ENCODE measurements at places on chromosomes 7 and 10. TPM values are rescaled to one million over a fixed set of nuclear protein-coding genes. Genes with fewer than 3 reads are reported as not detected.

DNA sequence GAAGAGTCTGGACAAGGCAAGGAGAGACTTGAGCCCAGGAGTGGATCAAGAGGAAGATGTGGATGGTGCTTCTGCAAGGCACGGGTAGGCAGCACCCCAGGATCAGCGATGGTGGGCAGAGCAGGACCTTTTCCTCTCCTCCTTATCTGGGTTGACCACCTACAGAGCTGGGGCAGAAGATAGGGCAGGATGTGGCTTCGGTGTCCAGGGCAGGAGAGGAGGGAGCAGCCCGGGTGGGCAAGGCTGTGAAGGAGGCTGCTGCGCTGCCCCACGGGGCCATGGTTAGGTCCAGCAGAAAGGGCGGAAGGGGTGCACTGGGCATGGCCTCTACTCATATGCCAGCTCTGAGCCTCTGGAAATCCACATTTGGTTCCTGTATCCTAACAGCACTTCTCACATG, 20.0 kb upstream of the PARP12 start:
- no peak for DNase-seq

DNA sequence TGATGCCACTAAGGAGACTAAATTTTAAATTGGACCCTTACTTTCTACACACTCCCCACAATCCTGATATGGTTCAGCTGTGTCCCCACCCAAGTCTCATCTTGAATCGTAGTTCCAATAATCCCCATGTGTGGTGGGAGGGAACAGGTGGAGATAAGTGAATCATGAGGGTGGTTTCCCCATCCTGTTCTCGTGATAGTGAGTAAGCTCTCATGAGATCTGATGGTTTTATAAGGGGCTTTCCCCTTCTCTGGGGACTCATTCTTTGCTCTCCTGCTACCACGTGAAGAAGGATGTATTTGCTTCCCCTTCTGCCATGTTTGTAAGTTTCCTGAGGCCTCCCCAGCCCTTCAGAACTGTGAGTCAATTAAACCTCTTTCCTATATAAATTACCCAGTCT, 18.4 kb upstream of the BET1 start:
- DNase-seq: no peak

GRCh38 chr7:7416031-7416858, 119.4 kb downstream of the COL28A1 start:
- peak; percentile 51 for DNase-seq

DNA sequence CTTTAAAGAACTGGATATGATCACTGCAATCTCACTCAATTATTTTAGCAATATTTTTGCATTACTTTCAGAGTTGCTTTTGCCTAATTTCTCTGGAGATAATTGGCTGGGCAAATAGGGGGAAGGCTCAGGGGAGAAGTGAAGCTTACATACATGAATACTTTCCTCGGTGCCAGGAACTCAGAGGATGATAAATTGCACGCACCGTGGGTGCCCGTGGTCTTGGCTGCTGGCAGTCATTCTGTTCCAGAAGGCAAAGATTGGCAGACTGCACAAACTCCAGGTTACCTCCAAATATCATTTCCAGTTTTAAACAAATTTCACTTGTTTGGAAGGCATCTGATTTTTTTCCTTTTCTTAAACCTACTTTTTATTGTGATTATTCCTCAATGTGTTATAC, 197.8 kb upstream of the TMEM72 start:
- peak; percentile 29 for DNase-seq

GRCh38 chr7:18513343-18513742, 17.8 kb downstream of the HDAC9 start:
- no peak for DNase-seq

DNA sequence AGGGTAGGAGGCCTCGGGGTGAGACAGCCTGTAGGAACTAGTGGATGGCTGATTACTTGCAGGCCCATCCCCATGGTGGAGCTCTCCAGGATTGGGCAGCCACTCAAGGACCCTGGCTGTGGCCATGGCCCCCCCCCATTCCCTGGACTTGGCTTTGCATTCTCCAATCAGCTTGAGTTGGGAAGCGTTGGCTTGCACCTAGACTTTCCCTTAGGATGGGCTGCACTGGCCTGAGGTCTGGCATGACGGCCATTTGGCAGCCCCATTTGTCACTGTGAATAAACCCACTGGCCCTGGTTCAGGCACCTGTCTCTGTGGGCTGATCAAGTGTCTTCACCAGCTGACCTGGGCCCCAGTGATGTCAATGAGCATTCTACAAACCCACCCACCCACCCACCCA, 41.4 kb downstream of the RAMP3 start:
- DNase-seq: no peak

- peak; percentile 46 for DNase-seq
Measured at GRCh38 chr7:128425850-128426249, 16.1 kb upstream of the IMPDH1 start.

GRCh38 chr10:122531939-122532338, 28.6 kb upstream of the DMBT1 start:
- no peak for DNase-seq

- no peak for DNase-seq
Measured at GRCh38 chr10:132448248-132448731, 51.3 kb downstream of the PWWP2B start.

GRCh38 chr10:31037749-31038148, 6.1 kb upstream of the ZNF438 start:
- DNase-seq: no peak

DNA sequence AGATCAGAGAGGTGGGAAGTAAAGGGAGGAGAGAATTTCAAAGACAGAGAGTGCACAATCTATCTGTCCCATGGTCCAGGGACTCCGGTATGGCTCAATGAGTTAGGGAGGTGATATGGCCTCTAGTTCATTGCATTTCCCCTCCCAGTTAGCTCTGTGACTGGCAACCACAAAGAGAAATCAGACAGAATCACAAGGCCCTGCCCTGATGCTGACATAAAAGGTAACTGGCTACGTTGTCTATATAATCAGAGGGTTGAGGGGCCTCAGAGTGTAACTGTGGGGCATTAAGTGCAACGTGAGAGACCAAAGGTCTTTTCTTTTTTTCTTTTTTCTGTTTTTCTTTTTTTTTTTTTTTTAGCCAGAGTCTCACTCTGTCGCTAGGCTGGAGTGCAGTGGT, 7.3 kb upstream of the C10orf95 start:
- DNase-seq: no peak

DNA sequence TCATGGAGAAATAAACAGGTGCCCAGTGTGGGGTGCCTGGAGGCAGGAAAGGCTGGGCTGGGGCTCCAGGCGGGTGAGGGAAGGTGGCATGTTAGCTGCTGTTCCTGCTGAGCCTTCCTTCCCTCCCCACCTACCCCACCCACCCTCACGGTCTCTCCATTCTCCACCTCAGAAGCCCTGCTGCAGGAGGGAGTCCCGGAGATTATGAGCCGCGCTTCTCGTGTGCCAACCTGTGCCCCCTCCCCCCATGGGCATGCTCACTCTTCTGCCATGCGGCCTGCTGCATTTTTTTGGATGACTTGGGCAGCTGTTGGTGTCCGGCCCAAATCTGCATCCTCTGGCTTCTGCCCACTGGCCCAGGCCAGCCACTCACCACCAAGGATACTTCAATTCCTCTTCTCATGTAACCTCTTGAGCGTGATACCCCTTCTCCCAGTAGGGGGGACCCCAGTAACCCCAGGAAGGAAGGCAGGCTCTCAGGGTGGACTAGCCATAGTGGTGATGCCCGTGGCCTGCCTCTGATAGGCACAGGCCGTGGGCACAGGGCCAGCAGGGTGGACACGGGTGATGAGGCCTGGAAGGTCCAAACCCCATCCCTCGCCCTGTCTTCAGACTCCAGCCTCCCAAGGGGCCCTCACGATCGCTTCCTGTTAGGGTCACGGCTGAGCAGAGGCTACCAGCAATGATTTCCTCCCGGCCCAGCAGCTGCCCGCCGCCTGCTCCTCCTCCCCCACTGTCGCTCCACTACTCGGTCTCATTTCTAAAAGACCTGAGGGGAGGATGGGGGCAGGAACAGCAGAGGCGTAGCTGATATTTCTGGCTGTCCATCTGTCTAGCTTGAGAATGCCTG, 27.8 kb downstream of the UNC5B start:
- DNase-seq: peak; percentile 67

- no peak for DNase-seq
Measured at GRCh38 chr10:95579835-95580535, 18.8 kb upstream of the SORBS1 start.

GRCh38 chr10:130761032-130761575, 550.4 kb downstream of the TCERG1L start:
- DNase-seq: no peak

- no peak for DNase-seq
Measured at GRCh38 chr7:8590225-8590624, 156.8 kb downstream of the NXPH1 start.

DNA sequence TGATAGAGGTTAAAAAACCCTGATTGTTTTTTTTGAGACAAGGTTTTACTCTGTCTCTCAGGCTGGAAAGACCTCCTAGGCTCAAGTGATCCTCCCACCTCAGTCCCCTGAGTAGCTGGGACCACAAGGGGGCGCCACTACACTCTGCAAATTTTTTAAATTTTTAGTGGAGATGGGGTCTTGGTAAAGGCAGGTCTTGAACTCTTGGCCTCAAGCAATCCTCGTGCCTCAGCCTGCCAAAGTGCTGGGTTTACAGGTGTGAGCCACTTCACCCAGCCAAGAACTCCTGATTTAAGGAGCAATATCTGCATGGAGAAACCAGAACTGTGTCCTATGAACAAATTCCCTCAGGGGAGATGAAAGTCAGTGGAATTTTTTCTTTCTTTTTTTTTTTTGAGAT, 7.3 kb upstream of the KLHDC10 start:
- DNase-seq: no peak

GRCh38 chr10:130751106-130751840, 560.2 kb downstream of the TCERG1L start:
- no peak for DNase-seq

GRCh38 chr10:45447416-45447815, 73.4 kb downstream of the ALOX5 start:
- peak; percentile 66 for DNase-seq

DNA sequence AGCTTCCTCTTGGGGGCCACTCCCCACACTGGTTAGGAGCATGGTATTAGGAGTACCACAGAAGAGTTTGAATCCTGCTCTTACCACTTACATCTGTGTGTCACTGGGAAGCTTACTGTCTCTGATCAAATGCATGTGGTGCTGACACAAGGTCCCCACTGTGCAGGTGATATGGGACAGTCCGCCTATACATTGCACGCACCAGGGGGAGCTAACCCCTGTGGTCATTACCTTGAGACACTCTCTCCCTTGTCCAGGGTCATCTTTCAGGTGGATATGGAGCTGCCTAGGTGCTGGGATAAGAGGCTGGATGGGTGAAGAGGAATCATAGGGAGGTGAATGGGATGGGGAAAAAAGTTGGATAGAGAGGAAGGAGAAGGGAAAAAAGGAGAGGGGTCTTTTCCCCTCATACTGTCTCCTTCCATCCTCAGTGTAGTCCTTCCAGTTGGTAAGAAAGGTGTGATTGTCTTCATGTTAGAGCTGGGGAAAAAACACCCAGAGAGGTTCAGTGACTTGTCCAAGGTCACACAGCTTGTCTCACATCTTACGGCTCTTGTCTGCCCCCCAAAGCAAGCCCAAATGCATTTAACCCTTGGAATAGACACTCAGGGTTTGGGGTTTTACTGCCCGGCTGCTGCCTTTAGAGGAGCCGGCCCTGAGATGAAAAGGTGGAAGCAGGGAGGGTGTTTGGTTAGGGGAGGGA, 125.9 kb downstream of the CDH23 start:
- no peak for DNase-seq

DNA sequence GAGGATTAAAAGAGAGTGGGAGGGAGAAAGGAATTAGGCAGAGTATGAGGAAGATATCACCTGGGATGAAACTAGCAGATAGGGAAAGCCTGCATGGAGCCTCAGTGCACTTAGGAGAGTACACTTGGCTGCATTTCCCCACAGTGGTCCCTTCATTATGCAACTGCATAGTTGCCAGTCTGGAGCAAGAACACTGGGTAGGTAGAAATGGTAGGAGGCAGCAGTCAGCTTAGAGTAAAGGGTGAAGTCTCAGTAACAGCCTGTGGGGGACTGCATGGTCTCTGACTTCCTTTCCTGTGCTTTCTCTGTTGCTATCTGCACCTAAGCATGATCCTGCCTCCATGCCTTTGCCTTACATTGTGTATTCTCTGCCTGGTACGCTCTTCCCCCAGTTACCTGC, 14.0 kb upstream of the PCGF5 start:
- no peak for DNase-seq

DNA sequence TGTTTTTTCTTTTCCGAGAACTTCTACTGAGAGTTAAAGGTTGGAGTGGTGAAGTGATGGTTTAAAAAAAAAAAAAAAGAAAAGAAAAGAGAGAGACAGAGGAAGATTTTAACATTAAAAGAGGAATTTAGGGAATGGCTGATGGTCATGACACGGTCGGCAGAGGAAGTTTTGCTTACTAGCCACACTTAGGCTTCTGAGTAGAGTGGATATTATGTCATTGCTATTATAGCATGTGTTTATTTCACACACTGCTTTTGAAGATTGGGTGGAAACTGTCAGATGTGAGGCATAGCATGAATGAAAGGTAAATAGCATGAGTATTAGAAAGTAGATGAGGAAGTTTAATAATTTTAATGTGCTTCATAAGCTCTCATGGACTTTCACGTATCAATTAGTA, 2.5 kb downstream of the KAT6B start:
- no peak for DNase-seq

DNA sequence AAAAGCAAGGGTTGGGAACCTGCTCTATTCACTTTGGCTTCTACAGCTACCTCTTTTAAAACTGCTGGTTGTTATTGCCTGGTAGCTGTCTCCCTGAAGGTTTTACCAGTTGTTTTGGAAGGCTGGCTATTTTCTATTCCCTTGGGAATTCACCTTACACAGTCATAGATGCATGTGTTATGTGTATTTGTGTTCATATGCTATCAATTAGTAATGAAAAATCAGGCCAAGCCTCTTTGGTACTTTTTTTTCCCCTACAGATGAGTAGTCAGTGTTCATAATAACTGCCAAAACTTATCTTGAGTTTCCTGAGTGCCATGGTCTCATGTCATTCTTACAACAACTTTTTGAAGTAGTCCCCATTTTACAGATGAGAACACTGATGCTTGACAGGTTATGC, 738.0 kb upstream of the GALNT17 start:
- no peak for DNase-seq

GRCh38 chr7:82275342-82275741, 168.2 kb downstream of the CACNA2D1 start:
- DNase-seq: no peak

GRCh38 chr10:43692051-43692825, 43.6 kb upstream of the ZNF32 start:
- DNase-seq: no peak

The SPDYE1 gene
- 0.42 TPM for polyA plus RNA-seq

The SPDYE2 gene
- 1.8 TPM for polyA plus RNA-seq

The TNRC18 gene
- polyA plus RNA-seq: 49.2 TPM

The UTF1 gene
- not detected for polyA plus RNA-seq

The HOXA11 gene
- polyA plus RNA-seq: 6.5 TPM

The MAGI2 gene
- 5.8 TPM for polyA plus RNA-seq

The TMEM229A gene
- polyA plus RNA-seq: not detected

The SORCS1 gene
- polyA plus RNA-seq: 3.5 TPM

The ABCF2 gene
- polyA plus RNA-seq: 20.4 TPM

The BBIP1 gene
- 29.9 TPM for polyA plus RNA-seq

The HTR7 gene
- 0.15 TPM for polyA plus RNA-seq

The VAX1 gene
- not detected for polyA plus RNA-seq

The NCF1 gene
- polyA plus RNA-seq: 1.1 TPM

The ANKRD30A gene
- polyA plus RNA-seq: not detected

The HMX3 gene
- polyA plus RNA-seq: not detected

The ADAM22 gene
- polyA plus RNA-seq: 17.1 TPM

The FAM20C gene
- 37.2 TPM for polyA plus RNA-seq

The IKZF1 gene
- polyA plus RNA-seq: 1.7 TPM

The SMO gene
- 54.1 TPM for polyA plus RNA-seq

The GIMAP8 gene
- 7.3 TPM for polyA plus RNA-seq

The LRRC18 gene
- polyA plus RNA-seq: 0.09 TPM

The TMEM176A gene
- 14.3 TPM for polyA plus RNA-seq
